ENCODE measurements at places on chromosomes 7 and 10.

GRCh38 chr7:142968229-142968628, 6.1 kb upstream of the KEL start:
- DNase-seq, result no peak

- DNase-seq, result no peak
Observed at GRCh38 chr7:99339595-99339994, 13.9 kb downstream of the ARPC1A start.

DNA sequence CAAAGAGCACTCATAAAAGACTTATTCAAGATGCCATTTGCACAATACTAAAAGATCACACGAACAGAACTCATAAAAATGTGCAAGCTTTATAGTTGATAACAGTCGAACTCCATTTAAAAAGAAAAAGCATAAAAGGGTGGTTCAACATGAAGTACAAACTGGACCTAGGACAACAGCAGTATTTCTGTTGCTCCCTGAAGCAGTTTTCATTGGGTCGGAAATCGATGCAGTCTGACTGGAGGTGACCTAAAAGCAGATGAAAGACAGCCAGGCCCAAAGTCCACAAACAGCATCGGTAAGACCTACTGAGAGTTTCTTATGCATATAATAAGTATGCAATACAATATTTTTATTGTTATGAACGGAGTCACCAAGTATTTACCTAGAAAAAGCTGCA, 23.9 kb downstream of the FAM171A1 start:
- no peak for DNase-seq

- DNase-seq, result no peak
Observed at GRCh38 chr7:137304624-137305235, 38.8 kb downstream of the PTN start.

Data from activated naive CD4-positive, alpha-beta T cell treated with anti-CD3 and anti-CD28 coated beads, Interleukin-2, amount 50 U/mL, for 16 hours (primary cell).